ENCODE measurements at places on chromosomes 7 and 10.
A peak's percentile ranks its signal among the peaks of the same experiment; 100 is the strongest.

DNA sequence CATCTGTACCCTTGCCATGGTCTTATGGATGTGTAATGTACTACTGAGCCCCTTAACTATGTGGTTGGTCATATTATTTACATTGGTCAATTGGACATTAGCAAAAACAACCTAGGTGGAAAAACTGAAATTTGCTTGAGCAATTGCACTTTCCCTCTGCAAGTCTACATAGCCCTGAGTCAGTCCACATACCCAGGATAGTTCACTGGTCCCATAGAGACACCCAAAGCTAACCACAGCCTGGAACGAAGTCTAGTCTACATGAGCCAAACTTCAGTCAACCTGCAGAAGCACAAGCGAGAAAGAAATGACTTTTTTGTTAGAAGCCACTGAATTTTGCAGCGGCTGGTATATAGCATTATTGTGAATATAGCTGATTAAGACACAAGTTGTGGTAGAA lies 37.6 kb upstream of the COL1A2 start:
- DNase-seq = no peak

DNA sequence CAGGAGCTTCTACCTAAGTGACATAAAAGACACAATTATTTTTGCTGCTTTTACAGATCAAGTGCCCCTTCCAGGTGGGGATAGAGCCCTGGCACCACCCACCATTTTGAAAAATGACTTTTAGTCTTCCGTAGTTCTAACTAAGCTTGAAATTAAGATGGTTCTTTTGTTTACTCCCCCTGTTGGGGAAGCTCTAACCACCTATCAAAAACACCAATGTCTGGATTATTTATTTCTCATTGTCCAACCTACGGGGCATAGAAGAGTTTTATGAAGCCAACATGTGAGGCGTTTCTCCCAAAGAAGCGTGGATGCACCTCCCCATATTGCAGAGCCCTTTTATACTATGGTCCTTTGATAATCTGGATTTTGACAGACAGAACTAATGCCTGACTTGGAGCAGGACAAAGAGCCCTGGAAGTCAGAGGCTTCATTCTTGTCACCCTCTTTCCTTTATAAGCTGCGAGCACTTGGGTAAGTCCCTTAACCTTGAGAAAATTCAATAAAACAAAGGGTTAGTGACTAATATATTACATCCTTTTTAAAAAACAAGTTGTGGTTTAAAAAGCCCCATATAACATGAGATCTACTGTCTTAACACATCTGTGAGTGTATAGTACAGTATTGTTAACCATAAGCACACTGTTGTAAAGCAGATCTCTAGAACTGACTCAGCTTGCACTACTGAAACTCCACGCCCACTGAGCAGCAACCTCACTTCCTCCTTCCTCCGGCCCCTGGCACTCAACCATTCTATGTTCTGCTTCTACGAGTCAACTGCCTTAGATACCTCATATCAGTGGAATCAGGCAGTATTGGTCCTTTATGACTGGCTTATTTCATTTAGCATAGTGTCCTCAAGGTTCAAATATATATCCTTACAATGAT lies 67.5 kb downstream of the ATXN7L1 start:
- peak; percentile 44 for DNase-seq

DNA sequence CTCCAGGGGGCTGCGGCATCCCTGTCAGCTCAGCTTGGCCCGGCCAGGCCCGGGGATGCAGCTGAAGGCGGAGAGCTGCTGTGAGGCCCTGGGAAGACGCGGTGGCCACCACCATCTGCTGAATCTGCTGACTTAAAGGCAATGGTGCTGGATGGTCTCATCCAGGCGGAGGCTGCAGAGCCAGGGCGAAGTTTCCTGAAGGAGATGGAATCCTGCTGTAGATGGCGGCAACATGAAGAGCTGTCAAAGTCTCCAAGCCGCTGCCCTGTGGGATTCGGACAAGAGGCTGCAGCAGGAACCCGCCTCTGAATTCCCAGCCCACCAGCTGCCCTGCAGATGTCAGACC lies 200.1 kb downstream of the PTPRN2 start:
- no peak for DNase-seq

GRCh38 chr10:63010203-63010602 lies 122.9 kb upstream of the NRBF2 start:
- DNase-seq = no peak

DNA sequence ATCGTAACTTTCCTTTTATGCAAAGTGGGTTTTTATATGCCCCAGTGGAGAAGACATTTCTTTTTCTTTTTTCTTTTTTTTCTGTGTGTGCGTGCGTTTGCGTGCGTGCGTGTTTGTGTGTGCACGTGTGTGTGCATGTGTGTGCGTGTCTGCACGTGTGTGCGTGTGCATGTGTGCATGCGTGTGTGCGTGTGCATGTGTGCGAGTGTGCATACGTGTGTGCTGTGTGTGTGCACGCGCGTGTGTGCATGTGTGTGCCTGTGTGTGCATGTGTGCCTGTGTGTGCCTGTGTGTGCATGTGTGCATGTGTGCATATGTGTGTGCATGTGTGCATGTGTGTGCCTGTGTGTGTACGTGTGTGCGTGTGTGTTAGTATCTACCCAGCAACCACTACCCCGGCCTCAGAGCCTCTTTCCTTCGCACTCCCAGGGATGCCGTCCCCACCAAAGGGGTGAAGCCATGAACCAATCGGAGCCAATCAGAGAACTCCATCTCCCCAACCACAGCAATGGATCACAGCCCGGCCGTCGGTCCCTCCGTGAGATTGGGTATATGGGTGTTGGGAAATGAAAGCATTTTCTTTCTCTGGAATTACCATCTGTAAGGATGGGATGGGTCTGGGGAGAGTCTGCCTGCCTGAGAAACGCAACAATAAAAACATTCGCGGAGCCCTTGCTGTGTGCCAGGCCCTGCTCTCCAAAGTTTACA lies 92.3 kb downstream of the ELFN1 start:
- no peak for DNase-seq

Data from stimulated activated CD8-positive, alpha-beta memory T cell treated with anti-CD3 and anti-CD28 coated beads, Interleukin-7, amount 100 ng/mL, for 1 hour (primary cell).